Fibroblast of villous mesenchyme (primary cell): ENCODE measurements at places on chromosomes 12 and 14. TPM values are rescaled to one million over a fixed set of nuclear protein-coding genes. Genes with fewer than 3 reads are reported as not detected.

The SPX gene
- under 0.01 and 0.86 TPM in 2 replicates for total RNA-seq

The GNB3 gene
- total RNA-seq = 1.7 and 3.9 TPM in 2 replicates

The CEBPE gene
- total RNA-seq = not detected in 2 replicates

The IFT81 gene
- total RNA-seq = 20.6 and 24.2 TPM in 2 replicates

The SERPINA6 gene
- not detected in 2 replicates for total RNA-seq

The C14orf132 gene
- 20.6 and 22.9 TPM in 2 replicates for total RNA-seq

The RASSF3 gene
- 20.3 and 31.1 TPM in 2 replicates for total RNA-seq

The CD4 gene
- 1.7 and 1.9 TPM in 2 replicates for total RNA-seq

The MSI1 gene
- total RNA-seq = not detected in 2 replicates
